ENCODE measurements at places on chromosomes 2 and 18. TPM values are rescaled to one million over a fixed set of nuclear protein-coding genes. Genes with fewer than 3 reads are reported as not detected.
A peak's percentile ranks its signal among the peaks of the same experiment; 100 is the strongest.

DNA sequence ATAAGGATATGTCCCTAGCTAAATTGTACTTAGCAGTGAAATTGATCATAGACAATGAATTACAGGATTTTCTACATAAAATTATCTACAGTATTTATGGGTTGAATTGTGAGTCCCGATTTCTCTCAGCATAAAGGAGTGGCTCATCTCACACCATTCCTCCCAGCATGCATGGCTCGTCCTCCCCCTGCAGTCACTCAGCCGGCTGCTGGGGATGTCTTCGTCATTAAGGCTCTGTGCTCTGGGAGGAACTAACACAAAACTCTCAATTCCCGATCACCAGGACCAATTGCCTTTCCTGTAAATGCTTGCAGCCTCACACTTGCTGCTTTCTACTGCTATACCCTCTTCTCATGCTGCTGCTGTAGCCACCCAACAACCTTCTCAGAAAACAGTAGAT, 75.9 kb downstream of the TXNL1 start:
- no peak for DNase-seq

CD8B2 gene
- not detected for total RNA-seq

- no peak for DNase-seq
Measured at GRCh38 chr2:118841450-118841827, 6.0 kb downstream of the EN1 start.

NFATC1 gene
- total RNA-seq = 53.8 TPM

FAM228A gene
- not detected for total RNA-seq

FAP gene
- total RNA-seq = not detected

GRCh38 chr18:5393779-5394178, 98.3 kb upstream of the ZBTB14 start:
- no peak for DNase-seq

DNA sequence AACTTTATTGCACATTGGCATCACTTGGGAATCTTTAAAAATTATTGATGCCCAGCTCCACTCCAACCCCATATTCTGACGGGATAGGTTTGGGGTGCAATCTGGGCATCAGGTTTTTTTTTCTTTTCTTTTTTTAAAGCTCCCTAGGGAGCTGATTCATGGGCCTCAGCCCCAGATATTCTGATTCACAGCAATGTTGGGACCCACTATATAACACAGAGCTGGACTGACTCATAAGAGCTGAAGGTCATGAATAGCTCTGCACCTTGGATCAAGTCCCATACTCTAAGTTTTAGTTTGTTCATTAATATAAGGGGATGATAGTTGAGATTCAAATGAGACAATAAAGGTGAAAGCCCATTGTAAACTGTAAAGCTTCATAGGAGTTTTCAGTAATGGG, 191.1 kb upstream of the REV1 start:
- no peak for DNase-seq

DNA sequence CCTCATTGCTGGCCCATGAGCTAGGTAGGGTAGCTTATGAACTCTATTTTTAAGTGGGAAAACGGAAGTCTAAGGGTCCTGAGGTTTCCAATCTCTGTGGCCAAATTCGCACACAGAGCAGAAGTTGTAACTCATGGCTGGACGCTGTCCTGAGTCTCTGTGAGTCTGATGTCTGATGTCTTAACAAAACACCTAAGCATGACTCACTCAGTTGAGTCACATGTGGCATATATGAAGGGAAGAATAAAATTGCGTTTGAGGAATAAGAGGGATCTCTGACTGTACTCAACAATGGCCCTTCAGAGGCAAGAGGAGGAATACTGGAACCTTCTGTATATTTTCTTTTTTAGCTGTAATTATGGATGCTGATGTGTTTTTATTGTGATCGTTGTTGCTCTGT, 569.7 kb downstream of the RIT2 start:
- DNase-seq = no peak

- DNase-seq = no peak
Measured at GRCh38 chr2:204542982-204543608, 2.2 kb upstream of the PARD3B start.

EFEMP1 gene
- not detected for total RNA-seq

DNA sequence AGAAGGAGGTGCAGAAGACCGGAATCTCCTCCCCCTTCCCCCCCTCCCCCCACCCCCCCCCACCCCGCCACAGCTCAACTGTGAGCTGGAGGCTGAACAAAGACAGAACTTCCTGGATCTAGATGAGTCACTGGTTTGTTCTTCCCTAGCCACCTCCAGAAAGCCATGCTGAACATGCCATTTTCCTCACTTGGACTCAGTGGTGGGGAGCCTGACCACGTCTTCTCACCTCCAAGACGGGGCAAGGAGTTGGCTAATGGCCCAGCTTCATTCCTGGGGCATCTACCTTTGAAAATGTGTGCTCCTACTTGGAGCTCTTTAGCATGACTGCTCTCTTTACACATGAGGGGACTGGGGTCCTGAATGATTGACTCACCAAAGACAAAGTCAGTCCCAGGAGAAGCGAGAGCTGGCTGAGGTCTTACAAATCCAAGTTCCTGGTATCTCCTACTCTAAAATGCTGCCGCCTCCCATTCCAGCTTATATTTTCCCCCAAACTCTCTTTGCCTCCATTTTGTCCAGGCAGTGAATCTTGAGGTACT, 22.6 kb upstream of the FZD5 start:
- no peak for DNase-seq

DNA sequence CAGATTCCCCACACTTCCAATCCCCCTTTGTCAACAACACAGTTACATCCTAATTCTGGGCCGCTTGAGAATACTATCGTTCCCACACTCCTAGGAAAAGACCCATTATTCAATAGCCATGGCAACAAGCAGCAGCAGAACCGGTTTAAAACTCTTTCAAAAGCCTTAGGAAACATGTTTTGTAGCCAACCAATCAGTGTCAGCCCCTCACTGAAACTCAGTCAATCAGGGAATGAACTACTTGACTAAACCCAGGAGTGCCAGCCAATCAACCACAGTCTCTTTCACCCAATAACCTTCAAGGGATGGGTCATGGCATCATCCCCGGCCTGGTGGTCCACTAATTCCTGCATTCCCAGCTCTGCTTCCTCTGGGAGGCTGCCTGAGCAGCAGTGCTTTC, 204.8 kb upstream of the HS6ST1 start:
- DNase-seq = no peak

DNA sequence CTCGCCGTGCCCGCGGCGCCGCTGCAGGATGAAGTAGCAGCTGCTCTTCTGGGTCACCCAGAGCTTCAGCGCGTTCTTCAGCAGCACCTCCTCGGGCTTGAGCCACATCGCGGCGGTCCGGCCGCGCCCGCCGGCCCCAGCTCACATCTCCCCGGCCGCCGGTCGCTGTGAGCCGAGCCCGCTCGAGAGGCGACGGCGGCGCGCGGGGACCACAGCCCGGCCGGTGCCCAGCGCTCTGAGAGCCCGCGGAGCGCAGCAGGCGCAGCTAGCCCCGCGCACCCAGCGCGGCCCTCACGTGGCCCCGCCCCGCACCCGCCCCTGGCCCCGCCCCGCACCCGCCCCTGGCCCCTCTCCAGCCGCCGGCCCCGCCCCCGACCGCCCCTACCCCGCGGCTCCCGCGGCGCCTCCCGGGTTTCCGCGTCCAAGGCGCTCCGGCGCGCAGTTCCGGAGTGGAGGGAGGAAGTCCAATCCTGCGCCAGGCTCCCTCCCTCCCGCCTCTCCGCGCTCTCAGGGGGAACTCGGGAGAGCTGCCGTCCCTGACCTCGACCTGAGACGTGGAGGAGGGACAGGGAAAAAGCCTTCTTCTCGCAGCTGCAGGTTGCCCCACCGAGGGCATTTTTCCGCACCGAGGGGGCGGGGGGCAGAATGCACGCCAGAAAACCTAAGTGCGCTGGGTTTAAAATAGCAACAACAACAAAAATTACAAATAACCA, at the start of gene TBC1D8:
Gene TBC1D8, minus strand, starts transcription at position 237 of the 713 bp plus-strand sequence. Its CDS starts 129 bp downstream, at position 108.
- DNase-seq = peak; percentile 41

DNA sequence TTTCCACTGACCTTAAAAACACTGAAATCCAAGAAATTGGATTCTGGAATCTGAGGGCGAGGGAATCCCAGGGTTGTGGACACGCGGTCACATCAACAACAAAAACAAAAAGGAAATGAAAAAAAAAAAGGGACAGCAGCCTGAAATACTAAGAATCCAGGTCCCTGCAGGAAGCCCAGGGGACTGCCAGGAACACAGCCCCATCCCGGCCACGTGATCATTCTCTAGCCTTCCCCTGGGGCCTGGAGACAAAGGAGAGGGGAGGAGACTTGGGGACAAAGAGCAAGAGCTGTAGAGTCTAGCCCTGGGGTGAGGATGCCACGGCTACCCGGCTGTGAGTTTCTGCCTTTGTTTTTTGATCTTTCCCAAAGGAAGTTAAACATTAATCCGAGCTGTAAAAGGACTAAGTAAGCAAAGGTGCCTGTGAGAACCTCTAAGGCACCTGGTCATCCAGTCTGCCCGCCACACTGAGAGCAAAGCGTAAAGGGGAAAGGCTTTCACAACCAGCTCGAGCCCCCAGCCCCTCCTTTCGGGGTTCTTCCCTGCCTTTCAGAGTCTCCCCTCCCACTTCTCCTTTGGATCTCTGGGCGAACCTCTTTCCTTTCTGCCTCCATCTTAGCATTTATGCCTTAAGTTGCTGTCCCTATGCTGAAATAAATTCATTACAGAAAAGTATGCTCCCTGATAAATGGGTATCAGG, 57.9 kb upstream of the MSH2 start:
- DNase-seq = no peak

DCAF17 gene
- 19.0 TPM for total RNA-seq

GRCh38 chr2:85838181-85838580, 50.6 kb downstream of the ST3GAL5 start:
- no peak for DNase-seq

DNA sequence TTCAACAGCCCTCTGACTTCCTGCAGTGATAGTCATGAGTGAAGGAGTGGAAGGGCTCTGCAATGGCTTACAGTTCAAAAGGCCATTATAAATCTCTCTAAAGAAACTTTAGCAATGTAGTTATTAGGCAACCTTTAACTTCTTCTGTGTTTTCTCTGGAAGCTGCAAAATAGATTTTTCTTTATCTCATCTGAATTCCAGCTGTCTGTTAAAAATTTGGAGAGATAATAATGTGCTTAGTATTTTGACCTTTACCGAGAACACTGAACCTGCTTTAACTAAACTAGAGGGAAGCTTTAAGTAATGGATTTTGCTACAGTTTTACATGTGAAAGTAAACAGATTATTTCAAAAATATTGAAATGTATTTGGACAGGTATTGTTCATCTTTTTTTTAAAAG, 847.9 kb downstream of the ERBB4 start:
- no peak for DNase-seq

DNA sequence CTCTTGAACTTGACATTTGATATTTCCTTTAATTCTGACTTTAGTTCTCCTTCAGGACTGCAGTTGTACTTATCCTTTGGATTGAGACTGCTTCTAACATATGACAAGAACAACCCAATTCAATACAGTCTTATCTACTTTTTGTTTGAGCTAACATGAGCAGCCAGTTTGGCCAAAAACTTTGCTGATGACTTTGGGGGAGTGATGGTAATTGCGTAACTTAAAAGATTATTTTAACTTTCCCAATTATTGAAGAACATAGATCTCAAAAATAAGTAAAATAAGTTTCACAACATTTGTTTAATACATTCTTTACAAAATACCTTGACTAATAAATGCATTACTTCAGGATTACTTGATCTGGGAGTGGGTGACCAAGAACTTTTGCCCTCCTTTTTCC, 1311.1 kb upstream of the NRXN1 start:
- no peak for DNase-seq

STARD6 gene
- total RNA-seq = not detected

DNA sequence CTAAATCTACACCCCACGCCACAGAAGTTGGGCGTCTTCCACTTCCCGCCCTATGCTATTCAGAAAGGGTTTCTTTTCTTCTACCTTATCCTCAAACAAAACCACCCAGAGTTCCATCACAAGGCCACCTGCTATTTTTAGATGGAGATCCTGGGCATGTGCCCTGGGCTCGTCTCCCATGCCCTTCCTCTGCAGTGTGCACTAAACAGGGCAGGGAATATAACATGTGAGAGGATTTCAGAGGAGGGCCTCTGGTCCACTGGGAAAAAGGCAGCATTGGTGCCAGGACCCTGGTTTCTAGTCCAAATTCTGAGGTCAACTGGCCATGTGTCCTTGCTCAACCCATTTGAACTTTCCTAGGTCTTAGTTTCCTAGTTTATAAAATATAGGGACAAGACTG, 320.0 kb downstream of the NCKAP5 start:
- no peak for DNase-seq

DNA sequence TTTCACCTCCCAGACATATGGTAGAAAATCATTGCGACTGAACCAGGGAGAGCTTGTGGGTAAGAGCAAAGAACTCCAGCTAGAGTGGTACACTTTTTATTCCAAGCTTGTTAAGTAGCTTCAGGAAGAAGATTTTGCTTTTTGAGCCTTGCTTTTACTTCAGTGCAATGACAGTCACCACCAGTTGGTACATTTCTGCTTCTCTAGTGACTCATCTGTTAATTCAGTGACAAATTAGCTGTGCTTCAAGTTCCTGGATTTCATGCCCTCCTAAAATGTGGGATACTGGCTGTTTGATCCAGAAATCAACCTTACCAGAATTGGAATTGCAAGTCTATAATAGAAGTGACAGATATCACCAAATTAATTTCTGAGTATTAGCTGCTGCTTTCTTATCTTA, 117.6 kb upstream of the TTN start:
- no peak for DNase-seq

GRCh38 chr2:240564561-240565332, 3.5 kb upstream of the RNPEPL1 start:
- no peak for DNase-seq

DNA sequence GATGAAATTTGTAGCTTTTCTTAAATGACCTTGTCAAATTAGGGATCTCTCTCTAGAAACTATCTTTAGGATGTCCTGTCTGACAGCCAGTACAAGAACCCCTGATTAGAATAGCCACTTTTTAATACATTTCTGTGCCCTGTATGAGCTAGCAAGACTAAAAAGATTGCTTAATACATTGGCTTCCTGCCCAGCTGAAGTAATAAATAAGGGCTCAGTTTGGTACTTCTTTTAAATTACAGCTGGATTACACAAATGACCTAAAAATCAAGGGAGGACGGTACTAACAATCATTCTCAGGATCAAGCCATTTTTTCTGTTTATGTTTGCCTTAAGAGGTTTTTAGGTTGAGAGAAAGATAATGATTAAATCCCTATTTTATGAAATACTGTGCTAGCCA, 11.6 kb upstream of the OLA1 start:
- no peak for DNase-seq

LCT gene
- 0.79 TPM for total RNA-seq

DNA sequence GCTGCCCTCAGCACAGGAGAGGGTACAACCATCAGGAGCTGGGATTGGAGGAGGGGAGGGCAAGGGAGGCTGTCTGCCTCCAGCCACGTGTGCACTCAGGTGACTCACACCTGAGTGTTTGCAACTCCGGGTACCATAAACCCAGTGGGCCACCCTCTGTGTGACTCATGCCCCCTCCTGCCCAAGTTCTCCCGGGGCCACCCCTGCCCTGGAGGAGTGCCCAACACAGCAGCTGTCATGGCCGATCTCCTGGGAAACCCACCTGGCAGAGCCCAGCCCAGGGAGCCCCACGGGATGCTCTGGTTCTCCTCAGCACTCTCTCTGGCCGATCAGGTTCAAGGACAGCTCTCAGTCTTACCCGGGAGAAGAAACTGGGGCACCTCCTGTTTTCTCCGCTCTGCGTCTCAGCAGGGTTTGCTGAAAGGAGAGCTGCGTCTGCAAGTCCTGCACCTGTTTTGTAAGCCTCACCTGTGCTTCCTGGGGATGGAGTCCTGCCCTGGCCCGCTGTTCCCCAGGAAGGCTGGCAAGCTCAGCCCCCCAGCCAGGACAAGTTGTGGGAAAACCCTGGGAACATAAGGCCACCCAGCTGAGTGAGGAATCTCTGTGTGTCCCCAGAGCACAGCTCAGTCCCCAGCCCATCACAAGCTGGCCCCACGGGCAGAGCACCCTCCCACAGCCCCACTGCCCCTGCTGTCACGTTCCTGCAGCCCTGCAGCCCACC, 44.0 kb upstream of the UBE2F start:
- DNase-seq = no peak

TEKT4 gene
- total RNA-seq = not detected

Data from naive thymus-derived CD4-positive, alpha-beta T cell (primary cell).